Occipital lobe (tissue), 3 donors: ENCODE measurements at places on chromosomes 6 and 20. TPM values are rescaled to one million over a fixed set of nuclear protein-coding genes. Genes with fewer than 3 reads are reported as not detected.

LY86 gene
- total RNA-seq: 2.2 TPM

RSPH4A gene
- 2.7 TPM for total RNA-seq

ADAM33 gene
- total RNA-seq: 3.6 TPM

CLVS2 gene
- 56.1 TPM for total RNA-seq

SYTL3 gene
- total RNA-seq: 2.0 TPM

SMLR1 gene
- total RNA-seq: not detected

NXT1 gene
- total RNA-seq: 23.6 TPM

SALL4 gene
- 0.16 TPM for total RNA-seq

ZNF334 gene
- total RNA-seq: 13.6 TPM

PRKN gene
- 5.9 TPM for total RNA-seq

DEFB113 gene
- not detected for total RNA-seq

SLC26A8 gene
- total RNA-seq: 5.3 TPM

NRN1 gene
- 17.9 TPM for total RNA-seq

CLDN20 gene
- not detected for total RNA-seq

NR2E1 gene
- total RNA-seq: 9.8 TPM
